Breast epithelium (tissue), 4 donors: ENCODE measurements at places on chromosomes 2 and 18. TPM values are rescaled to one million over a fixed set of nuclear protein-coding genes. Genes with fewer than 3 reads are reported as not detected.

DNA sequence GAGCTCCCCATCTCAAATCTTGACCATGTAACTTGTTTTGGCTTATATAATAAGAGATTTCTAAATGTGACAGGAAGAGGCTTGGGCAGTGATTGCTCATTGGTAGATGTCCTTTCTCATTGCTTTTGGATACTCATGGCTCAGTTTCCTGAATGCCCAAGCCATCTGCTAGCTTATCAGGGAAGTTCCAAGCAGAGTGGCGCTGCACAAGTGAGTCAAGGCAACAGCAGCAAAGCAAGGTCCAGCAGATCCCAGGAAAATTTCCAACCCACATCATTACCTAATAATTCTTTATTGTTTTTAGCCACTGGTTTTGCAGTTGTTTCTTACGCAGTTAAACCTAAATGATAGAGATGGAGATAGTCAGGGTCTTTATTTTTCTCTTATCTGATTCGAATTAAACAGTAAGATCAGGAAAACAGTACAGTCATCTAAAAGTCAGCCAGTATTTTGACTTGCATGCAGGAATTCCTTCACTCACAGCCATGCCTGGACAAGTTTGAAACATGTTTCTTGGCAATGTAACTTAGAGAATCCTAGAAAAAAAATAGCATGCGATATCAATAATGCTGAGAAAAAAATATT is 349.7 kb upstream of the TMEFF2 start:
- no peak for DNase-seq

- no peak for DNase-seq
Observed at GRCh38 chr2:125167152-125167551, 1142.1 kb downstream of the CNTNAP5 start.

- no peak for DNase-seq
Observed at GRCh38 chr18:75156831-75157230, 52.1 kb downstream of the PTGR3 start.

The NGEF gene
- not detected for total RNA-seq
